ENCODE measurements at places on chromosomes 3 and 15.
A peak's percentile ranks its signal among the peaks of the same experiment; 100 is the strongest.

DNA sequence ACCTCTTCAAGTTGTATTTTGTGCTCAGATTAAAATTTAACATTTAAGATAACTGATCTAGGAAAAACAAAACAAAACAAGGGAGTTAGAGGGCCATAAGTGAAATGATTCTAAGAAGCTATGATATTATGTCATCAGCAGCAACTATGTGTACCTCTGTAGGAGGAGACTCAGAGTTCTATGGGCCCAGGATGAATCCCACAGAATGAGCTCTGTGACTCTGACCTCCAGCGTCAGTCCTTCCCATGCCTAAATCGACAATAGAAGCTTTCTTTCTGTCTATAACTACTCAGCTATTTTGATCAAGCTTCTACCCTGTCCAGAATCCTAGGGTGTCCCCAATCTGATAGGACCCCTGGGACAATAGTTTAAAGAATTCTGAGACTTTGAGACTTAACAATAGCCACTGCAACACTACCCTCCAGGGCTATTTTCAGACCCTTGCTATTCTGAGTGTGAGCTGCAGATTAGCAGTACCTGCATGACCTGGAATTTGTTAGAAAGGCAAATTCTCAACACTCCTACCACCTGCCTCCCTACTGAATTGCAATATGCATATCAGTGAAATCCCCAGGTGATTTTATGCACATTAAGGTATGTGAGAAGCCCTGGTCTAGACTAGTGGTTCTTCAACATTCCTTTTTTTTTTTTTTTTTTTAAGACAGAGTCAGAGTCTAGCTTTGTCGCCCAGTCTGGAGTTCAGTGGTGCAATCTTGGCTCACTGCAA is 66.7 kb downstream of the ARHGAP31 start:
- DNase-seq = no peak

- peak; percentile 76 for DNase-seq
Observed at GRCh38 chr3:24686808-24687207, 192.2 kb upstream of the THRB start.

GRCh38 chr15:88908697-88909621 is 4.2 kb downstream of the MFGE8 start:
- no peak for DNase-seq

DNA sequence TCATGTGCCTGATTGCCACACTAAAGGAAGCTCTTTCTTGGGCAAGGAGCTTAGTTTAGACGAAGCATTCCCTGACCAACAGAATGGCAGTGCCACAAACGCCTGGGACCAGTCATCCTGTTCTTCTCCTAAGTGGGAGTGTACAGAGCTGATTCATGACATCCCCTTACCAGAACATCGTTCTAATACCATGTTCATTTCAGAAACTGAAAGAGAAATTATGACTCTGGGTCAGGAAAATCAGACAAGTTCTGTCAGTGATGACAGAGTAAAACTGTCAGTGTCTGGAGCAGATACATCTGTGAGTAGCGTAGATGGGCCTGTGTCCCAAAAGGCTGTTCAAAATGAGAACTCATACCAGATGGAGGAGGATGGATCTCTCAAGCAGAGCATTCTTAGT is 18.4 kb downstream of the SENP5 start:
- DNase-seq = no peak

DNA sequence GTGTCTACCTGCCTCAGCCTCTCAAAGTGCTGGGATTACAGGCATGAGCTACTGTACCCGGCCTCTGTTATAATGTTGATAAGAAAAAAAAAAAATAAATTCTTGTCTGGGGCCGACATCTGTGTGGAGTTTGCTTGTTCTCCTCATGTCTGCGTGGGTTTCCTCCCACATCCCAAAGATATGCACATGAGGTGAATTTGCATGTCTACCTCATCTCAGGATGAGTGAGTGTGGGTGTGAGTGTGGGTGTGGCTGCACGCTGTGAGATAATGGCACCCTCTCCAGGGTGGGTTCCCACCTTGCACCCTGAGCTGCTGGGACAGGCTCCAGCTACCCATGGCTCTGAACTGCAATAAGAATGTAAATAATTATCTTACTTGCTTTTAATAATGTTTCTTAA is 25.9 kb upstream of the UACA start:
- no peak for DNase-seq

- no peak for DNase-seq
Observed at GRCh38 chr3:45507820-45508317, 86.7 kb upstream of the LIMD1 start.

- DNase-seq = no peak
Observed at GRCh38 chr3:69560116-69560515, 174.2 kb upstream of the FRMD4B start.

DNA sequence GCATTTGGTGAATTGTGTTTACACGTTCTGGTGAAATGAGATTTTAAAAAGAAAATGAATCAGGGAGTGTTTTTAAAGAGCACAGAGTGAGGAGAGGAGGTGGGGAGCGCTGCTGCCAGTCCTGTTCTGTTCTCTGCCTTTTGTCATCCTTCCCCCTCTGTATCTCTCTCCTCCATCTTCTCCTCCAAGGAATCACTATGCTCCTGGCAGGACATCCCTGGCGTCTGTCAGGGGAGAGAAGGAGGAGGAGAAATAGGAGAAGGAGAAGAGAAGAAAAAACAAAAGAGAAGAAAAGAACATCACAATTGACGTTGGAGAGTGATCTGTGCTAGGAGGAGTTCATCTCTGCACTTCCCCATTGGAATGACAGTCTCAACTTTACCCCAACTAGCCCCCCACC is 627.6 kb upstream of the TBL1XR1 start:
- no peak for DNase-seq

DNA sequence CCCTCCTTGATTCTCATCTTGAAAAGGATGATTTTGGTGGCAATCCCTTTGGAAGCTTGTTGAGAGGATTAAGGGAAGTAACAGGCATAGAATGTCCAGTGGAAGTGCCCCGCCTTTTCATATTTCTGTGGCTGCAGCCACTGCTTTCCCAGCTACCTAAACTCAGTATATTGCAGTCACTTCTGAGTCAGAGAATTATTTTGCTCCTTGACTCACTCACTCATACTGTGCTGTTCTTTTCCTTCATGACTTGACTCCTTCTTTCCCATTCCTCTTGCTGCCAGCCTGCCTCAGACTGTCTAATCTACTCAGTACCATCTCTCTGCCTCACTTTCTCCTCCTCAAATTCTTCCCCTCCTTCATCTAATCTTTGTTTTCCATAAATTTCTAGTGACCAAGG is 26.5 kb upstream of the POLR2M start:
- peak; percentile 75 for DNase-seq

- no peak for DNase-seq
Observed at GRCh38 chr15:78418686-78419085, 19.3 kb upstream of the IREB2 start.

DNA sequence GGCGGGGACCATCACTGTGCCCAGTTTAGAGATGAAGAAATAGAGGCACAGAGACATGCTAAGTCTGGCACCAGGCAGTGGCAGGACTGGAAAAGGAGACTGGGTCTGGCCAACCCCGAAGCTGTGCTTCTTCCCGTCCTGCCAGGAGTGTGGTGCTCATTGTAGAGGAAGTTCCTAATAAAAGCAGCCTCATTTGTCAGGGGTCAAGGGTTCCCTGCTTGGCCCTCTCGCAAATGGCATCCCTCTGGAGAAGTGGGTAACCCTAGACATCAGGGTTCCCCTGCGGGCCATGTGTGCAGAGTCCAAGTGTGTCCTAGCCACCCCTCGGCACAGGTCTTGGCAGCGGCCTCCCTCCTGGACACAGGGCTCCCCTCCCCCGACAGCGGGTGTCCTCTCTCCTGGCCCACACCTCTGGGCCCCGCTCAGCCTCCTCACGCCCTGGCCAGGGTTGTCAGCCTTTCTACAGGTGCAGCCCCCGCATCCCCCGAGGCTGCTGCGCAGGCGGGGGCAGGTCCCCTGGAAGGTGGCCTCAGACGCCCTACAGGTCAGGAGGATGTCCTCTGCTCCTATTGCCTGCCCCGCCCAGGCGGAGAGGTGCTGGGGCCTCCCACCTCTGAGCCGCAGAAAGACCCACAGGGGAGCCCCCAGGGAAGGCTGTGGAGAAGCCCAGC is 61.8 kb upstream of the PRR20G start:
- DNase-seq = no peak

DNA sequence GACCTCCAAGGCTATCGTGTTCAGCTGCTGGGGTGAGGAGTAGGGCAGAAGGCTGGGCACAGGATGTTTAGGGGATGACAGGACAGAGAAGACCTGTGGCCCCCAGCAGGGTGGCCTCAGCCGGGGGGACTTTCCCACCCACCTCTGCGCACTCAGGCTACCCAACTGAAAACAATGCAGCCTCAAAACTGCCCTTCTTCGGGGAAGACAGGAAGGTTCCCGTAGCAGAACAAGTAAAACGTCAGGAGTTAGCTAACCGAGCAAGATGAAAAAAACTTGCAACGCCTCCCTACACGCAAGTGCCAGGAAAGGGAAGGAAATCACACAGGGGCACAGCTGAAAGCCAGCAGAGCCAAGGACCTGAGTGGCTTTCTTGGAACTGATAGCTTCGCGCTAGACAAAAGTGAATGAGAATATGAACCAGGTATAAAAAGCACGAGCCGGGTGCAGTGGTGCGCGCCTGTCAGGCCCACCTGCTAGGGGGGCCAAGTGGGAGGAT is 38.4 kb upstream of the FURIN start:
- no peak for DNase-seq

DNA sequence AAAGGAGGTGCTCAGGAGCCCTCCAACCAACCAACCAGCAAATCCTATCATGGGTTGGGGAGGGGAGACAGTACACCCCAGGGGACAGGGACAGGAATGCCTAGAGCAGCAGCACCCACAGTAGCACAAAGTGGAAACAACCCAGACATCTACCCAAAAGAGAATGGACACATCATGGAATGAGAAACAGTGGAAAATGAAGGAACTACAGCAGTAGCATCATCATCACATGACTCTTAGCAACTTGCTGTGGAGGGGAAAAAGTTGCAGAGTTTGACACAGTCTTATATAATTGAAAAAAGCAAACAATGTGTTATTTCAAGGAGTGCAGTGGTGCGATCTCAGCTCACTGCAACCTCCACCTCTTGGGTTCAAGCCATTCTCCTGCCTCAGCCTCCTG is 11.0 kb downstream of the C3orf22 start:
- DNase-seq = no peak

- DNase-seq = no peak
Observed at GRCh38 chr3:114671741-114672510, 378.1 kb downstream of the TIGIT start.

- DNase-seq = no peak
Observed at GRCh38 chr15:91983729-91984340, 130.3 kb downstream of the SLCO3A1 start.

DNA sequence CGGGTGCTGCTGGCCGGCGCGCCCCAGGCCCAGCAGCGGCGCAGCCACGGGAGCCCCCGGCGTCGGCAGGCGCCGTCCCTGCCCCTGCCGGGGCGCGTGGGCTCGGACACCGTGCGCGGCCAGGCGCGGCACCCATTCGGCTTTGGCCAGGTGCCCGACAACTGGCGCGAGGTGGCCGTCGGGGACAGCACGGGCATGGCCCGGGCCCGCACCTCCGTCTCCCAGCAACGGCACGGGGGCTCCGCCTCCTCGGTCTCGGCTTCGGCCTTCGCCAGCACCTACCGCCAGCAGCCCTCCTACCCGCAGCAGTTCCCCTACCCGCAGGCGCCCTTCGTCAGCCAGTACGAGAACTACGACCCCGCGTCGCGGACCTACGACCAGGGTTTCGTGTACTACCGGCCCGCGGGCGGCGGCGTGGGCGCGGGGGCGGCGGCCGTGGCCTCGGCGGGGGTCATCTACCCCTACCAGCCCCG is 777 bp downstream of the LOXL1 start:
- DNase-seq = peak; percentile 52

DNA sequence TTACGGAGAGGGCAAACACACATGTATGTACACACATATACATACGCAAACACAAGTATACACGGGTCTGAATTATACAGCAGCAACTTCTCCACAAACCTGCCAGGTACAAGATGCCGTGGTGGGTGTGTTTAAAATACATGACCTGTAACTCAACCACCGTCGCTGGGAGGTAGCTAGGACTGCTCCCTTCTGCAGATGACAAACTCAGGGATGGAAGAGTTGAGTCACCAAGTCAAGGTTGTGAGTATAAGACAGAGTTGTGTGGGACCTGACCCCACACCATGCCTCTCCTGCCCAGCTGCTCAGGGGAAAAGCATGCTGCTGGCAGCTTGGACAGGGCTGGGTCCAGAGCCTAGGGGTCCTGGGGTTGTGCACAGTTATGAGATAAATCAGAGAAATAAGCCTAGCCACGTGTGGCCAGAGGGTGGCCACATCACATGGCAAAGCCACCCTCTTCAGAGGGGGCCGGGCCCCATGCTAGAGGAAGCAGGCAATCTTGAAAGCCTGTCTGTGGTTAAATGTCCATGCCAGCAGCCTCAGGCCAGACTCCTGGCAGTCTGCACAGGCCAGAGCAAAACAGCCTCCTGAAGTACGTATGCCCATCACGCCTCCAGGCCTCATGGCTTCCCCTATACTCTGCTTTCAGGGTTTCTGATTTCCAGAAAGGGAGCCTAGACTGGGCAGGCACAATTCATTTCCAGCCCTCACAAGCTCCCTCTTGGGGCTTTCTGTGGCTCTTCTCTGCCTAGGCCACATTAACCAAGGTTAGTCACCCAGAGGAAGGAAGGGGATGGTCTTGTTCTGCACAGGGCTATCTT is 107.7 kb upstream of the RPL32 start:
- peak; percentile 86 for DNase-seq

GRCh38 chr3:125470671-125471070 is 49.3 kb downstream of the SNX4 start:
- no peak for DNase-seq

DNA sequence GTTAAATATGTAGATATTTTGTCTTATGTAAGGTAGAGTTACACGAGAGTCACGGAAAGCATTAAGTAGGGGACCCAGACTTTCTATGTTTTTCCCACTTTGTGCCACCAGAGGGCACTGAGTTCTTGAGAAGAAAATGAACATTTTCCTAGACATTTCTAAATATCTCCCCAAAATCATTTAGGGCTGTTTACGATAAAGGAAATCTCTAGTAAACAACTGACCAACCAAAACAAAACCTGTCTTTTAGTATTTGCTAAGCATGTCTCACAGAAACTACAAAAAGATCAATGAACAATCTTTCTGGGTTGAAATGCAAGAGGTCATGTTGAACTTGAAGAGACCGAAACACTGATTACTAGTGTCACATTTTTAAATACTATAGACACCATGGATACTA is 16.1 kb downstream of the POU1F1 start:
- peak; percentile 43 for DNase-seq

DNA sequence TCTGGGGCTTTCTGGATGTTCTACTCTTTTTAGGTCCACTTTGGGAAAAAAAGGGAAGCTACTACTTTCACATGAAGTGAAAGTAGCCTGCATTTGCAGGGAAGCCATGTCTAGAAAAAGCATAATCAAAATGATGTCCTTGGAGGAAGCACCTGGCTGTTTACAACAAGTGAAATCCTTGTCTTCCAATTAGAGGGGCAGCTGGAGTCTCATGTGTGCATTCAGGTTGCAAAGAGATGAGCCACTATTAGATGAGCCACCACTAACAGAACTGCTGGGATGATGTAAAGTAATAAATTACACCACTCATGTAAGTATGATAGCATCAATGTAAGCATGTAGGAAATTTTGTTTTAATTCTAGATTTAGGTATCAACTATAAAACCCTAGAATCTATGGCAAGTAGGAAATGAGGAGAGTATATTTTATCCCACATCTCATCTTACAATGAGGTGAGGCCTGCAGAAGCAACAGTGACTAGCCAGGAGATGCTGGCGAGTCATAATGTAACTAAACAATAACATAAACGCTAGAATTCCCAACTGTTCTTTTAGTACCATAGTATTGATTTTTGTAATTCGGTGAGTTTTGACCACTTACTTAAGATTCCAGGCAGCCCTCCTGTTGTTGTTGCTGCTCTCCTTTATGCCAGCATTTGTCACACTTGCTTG is 75.9 kb downstream of the TMEM108 start:
- DNase-seq = no peak

GRCh38 chr15:29822100-29822683 is at the start of gene TJP1:
Gene TJP1, minus strand, starts transcription at chr15:29822468. Its CDS starts 440 bp downstream, at chr15:29822028.
- DNase-seq = peak; percentile 85

Data from AG08395 (cell line).